Occipital lobe (tissue), 3 donors: ENCODE measurements at places on chromosomes 7 and 10. TPM values are rescaled to one million over a fixed set of nuclear protein-coding genes. Genes with fewer than 3 reads are reported as not detected.

DNA sequence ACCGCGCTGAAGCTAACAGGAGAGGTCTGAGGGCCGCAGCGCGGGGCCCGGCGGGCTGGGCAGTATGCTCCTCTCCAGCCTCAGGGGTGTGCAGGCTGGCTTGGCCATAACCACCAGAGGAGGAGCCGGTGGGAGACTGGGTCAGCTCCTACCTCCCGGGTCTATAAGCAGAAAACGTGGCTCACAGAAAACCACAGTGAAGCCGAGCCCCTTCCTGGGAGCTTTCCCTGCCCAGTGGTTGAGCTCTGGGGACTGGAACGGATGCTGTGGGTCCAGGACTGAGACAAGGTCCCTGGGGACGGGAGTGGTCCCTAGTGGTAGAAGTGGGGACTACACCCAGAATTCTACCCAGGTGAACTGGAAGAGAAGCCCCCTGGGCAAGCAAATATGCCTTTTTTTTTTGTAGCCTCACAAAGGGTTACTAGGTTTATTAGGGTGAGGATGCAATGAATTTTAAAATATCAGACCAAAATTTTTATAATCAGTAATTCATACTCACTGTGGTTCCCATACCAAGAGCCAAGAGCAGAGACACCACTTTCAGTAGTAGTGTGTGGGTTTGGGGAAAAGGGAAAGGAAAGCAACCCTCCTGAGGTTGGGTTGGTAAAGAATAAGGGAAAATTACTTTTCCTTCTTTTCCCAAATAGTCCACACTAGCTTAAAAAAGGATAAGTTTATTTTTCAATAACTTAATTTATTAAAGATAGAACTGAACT, 67.9 kb upstream of the PRKCQ start:
- DNase-seq: peak; percentile 18

Gene IFIT1B
- 2.0 TPM for total RNA-seq

GRCh38 chr10:89213191-89213808, 6.2 kb upstream of the CH25H start:
- DNase-seq: no peak

- no peak for DNase-seq
These were observed 45.2 kb downstream of the COL1A2 start for GRCh38 chr7:94439893-94440381.

DNA sequence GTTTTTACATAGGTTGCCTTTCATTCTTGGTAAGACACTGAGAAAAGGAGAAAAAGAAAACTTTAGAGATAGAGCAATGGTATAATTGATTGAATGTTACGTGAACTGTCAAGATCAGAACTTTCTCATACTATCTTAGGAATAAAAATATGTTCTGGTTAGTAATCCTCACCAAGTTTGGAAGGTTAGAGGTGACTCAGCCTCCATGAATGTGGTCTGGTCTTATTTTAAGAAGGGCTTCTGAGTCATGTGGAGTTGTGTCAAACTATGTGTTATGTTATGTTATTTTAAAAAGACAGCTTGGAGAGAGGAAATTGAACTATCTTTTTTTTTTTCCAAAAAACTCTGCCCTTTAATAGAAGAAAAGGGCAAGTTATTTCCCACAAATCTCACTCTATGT, 458.6 kb upstream of the KLF6 start:
- DNase-seq: no peak

Gene GRID1
- 16.5 TPM for total RNA-seq

Gene C10orf105
- total RNA-seq: under 0.01 TPM

- no peak for DNase-seq
These were observed 78.6 kb downstream of the CHCHD3 start for GRCh38 chr7:133003052-133003910.

GRCh38 chr10:51034769-51035168, 39.5 kb upstream of the PRKG1 start:
- no peak for DNase-seq

- no peak for DNase-seq
These were observed 5.9 kb upstream of the INHBA start for GRCh38 chr7:41708581-41709358.

- DNase-seq: no peak
These were observed 39.3 kb downstream of the TMEM270 start for GRCh38 chr7:73900286-73900685.

DNA sequence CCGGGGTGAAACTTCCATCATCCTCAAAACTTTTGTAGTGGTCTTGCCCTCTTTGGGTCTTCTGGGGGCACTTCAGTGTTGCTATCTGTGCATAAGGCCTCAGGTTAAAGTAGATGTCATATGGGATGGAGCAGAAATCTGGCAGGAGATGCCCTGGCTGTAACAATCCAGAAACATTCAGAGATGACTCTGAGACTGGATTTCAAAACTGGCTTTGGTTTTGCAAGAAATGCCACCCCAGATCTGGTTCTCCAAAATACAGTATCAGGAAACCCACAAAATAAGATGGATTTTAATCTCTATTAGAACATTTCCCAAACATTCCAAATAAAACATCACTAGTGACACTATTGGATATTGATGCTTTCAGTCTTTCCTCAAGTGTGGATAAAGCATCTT, 191.5 kb downstream of the REEP3 start:
- no peak for DNase-seq

GRCh38 chr10:129528376-129528978, 61.4 kb downstream of the MGMT start:
- DNase-seq: no peak

GRCh38 chr10:63917363-63917762, 396.2 kb downstream of the REEP3 start:
- no peak for DNase-seq

DNA sequence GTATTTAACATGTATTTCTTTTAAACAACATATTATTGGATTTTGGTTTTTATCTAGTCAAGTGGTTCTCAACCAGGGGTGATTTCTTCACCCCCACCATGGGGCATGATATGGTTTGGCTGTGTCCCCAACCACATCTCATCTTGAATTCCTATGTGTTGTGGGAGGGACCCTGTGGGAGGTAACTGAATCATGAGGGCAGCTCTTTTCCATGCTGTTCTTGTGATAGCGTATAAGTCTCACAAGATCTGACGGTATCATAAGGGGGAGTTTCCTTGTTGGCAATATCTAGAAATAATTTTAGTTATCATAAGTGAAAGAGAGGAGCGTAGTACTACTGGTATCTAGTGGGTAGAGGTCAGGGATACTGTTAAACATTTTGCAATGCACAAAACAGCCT, 37.6 kb downstream of the TMEM168 start:
- DNase-seq: no peak

GRCh38 chr7:104529567-104529966, 201.2 kb downstream of the LHFPL3 start:
- DNase-seq: no peak

Gene LMTK2
- total RNA-seq: 40.4 TPM

GRCh38 chr10:21700474-21700873, 166.4 kb downstream of the MLLT10 start:
- no peak for DNase-seq

DNA sequence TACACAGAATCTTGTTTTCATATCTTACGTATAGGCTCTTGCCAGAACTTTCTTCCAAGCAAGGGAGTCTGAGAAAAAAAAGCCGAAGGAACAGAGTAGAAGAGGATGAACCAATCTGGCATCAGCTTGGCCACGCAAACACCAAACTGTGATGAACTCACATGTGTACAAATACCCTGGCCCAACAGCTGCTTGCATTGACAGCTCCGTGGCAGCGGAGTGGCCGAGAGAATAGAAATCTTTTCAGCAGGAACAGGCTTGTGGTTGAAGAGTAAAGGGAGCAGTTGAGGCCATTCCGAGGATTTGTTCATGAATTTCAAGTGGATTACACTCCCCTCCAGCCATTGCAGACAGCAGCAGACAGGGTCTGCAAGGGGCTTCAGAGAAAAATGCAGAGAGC, 173.8 kb upstream of the PLXNA4 start:
- DNase-seq: peak; percentile 50

DNA sequence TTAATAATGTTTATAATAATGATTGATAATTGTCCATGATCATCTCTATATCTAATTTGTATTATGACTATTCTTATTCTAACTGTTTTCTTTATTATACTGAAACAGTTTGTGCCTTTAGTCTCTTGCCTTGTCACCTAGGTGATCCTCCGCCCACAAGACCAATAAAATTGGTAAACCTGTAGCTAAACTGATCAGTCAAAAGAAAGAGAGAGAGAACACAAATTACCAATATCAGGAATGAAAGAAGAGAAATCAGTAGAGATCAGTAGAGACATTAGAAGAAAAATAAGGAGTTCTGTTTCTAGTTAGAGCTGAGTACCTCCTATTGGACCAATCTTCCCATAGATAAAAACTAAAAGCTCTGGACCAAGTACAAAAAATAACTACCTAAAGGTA, 6.1 kb upstream of the COA1 start:
- DNase-seq: no peak

GRCh38 chr7:34772296-34772938, 114.4 kb downstream of the NPSR1 start:
- no peak for DNase-seq

DNA sequence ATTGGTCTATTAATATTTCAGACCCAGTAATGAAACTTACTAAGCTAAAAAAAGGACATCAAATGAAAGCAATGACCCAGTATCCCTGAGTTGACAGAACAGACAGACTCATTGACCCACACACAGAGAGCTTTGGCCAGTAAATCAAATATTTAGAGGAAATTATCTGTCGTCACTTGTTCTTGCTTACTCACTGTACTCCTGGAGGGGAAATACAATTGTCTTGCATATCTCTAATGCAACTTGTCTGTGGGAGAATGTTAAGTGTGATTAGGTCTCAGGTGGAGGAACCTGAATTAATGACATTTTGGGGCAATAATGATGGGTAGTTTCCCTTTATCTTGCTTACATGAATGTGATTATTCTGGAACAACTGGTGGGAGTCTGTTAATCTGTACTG, 80.4 kb downstream of the CUBN start:
- no peak for DNase-seq

Gene ALOX5
- total RNA-seq: 0.62 TPM

DNA sequence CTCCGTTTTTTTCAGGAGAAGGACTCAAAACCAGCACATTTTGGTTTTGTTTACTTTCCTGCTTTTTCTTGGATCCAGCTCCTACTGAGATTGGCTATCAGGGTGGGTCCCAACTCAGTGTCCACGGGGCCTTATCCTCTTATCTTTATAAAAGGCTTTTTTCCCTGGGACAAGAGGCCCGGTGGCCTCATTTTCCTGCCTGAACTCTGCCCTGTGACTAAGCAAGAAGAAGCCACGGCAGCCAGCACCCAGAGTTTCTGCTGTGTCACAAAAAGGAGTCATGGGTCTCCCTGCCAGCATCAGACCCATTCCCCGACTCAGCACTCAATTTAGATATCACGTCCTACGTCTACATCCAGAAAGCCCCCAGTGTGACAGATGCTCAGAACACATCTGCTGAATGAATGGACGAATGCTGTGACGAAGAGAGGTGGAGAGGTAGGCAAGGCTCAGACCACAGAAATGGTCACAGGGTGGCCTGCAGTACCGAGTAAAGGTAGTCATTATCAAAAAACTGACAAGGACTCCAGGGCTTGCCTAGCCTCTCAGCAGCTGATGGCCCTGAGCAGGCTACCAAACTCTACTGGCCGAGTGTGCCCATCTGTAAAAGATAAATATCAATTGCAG, 16.7 kb downstream of the DLG5 start:
- DNase-seq: no peak

DNA sequence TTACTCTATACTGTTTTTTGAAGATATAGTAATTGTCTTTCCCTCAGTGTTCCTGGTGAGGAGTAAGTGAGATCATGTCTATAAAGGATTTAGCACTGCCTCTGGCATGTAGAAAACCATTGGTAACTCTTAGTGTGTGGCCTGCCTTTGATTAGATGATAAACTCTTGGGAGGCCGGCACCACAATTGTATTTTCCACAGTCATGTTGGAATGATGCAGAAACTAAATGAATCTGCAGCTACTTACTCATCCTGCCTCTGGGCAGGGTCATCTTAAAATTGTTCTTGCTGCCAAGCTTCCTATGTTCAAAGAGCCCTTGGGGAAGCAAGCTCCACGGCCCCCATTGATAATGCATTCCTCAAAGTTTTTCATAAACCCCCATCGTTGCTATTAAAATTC, 204.6 kb downstream of the ANKRD7 start:
- no peak for DNase-seq
